ENCODE measurements at places on chromosomes 13 and 19.

- no peak for DNase-seq
Observed at GRCh38 chr19:38537071-38537936, 80.4 kb downstream of the MAP4K1 start.

GRCh38 chr19:15506074-15506571 is 2.2 kb upstream of the CYP4F22 start:
- DNase-seq = no peak

DNA sequence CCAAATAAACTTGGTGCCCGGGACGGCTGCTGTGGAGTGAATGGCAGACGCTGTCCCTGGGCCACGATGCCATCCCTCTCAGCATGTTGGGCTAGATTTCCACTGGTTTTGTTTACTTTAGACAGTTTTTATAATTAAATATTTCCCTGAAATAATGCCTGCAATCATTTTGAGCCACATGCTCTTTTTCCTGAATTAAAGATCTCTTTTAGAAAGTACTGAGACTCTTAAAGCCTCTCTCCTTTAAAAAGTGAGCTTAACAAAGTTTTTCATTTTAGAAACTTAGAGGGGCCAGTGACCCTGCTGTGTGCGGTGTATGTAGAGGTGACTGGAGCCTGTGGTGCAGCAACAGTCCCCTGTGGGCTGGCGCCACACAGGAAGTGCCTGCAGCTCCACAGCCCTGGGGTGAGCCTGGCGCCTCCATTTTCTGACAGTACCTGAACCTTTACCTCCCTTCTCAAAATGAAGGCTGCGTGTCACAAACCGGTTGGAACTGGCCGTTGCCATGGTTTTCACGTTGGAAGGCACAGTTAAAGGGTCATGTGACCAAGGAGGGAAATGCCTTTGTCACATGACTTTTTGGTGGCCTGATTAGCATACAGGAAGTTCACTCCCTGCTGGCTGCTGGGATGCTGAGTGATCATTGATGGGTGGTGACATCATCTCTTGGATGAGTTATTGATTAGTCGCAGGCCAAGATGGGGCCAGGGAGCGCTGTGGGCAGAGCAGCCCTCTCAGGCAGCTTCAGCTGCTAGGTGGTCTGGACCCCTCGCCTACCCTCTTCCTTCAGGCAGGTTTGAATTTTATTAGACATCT is 26.3 kb downstream of the TSSK6 start:
- DNase-seq = peak; percentile 82

DNA sequence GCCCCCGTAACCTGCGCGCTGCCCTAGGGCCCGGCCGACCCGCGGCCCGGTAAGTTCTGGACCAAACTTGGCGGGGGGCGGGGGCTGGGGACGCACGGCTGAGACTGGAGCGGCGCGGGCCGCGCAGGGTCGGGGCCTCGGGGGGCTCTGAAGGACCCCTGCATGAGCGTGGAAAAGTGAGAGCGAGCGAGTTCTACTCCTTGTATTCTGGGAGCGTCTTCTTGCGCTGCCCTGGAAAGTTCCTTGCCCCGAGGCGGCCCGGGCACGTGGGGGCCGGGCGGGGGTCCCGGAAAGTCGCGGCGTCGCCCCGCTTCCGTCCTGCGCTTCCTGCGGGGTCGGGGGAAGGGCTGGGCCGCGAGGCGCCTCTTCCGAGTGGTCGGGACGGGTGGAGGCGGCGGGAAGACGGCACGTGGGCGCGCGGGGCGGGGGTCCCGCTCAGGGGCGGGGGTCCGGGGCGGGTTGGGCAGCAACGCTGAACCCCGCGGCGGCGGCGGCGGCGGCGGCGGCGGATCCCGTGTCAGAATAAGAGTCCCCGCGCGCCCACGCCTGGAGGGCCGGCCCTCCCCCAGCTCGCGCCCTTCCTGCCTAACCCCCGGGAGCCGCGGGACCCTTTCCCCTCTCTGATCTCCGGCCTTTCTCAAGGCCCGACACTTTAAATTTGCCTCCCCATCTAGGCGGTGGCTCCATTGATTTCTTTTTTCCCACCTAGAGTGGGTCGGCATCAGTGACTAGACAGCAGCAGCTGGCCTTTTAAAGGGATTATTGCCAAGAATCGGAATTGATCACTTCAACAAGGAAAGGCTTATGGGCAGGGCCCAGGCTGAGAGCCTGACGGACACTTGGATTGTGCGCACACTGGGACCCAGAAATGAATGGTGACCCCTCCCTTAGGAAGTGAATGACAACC is 749 bp downstream of the GATAD2A start:
- peak; percentile 41 for DNase-seq

DNA sequence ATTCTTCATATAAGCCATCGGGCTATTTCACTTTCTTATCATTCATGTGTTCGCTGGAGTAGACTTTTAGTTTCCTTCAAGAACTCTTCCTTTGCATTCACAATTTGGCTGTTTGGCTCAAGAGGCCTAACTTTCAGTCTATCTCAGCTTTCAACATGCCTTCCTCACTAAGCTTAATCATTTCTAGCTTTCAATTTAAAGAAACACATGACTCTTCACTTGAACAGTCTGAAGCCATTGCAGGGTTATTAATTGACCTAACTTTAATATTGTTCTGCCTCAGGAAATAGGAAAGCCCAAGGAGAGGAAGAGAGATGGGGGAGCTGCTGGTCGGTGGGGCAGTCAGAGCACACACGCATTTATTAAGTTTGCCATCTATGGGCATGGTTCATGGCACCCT is 158.1 kb downstream of the SUCLA2 start:
- no peak for DNase-seq

DNA sequence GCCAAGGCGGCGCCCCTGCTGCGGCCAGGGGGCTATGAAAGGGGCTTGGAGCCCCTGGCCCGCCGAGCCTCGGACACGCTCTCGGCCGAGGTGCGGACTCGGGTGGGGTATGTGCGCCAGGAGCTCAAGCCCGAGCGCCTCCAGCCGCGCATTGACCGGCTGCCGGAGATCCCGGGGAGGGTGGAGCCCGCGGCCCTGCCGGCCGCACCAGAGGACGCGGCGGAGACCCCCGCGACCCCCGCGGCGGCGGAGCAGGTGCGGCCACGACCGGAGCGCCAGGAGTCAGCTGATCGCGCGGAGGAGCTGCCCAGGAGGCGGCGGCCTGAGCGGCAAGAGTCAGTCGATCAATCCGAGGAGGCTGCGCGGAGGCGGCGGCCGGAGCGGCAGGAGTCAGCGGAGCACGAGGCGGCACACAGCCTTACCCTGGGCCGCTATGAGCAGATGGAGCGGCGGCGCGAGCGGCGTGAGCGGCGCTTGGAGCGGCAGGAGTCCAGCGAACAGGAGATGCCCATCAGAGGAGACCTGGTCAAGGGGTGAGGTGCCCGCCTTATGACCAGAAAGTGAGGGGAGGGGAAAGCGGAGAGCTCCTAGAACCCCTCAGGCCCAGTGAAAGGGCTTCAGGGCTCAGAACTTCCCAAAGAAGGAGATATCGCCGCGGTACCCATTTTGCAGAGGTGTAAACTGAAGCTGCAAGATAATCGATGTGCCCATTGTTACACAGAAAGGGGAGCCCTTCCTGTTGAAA is 8.8 kb upstream of the SHKBP1 start:
- no peak for DNase-seq

DNA sequence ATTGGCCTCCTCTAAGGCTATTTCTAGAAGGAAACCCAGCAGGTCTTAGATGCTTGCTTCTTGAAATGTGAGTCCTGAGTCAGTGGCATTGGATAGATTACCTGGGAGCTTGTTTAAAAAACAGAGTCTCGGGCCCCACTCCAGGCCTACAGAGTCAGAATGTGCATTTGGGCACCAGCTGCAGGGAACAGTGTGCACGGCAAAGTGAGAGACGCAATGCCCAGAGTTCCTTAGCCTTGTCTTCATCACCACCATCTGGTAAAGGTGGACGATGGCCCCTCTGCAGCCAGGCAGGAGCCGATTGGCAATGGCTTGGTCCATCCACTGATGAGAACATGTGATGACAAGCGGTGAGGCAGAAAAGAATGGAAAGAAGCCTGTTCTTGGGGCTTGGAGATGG is 102.1 kb upstream of the TSC22D1 start:
- no peak for DNase-seq

DNA sequence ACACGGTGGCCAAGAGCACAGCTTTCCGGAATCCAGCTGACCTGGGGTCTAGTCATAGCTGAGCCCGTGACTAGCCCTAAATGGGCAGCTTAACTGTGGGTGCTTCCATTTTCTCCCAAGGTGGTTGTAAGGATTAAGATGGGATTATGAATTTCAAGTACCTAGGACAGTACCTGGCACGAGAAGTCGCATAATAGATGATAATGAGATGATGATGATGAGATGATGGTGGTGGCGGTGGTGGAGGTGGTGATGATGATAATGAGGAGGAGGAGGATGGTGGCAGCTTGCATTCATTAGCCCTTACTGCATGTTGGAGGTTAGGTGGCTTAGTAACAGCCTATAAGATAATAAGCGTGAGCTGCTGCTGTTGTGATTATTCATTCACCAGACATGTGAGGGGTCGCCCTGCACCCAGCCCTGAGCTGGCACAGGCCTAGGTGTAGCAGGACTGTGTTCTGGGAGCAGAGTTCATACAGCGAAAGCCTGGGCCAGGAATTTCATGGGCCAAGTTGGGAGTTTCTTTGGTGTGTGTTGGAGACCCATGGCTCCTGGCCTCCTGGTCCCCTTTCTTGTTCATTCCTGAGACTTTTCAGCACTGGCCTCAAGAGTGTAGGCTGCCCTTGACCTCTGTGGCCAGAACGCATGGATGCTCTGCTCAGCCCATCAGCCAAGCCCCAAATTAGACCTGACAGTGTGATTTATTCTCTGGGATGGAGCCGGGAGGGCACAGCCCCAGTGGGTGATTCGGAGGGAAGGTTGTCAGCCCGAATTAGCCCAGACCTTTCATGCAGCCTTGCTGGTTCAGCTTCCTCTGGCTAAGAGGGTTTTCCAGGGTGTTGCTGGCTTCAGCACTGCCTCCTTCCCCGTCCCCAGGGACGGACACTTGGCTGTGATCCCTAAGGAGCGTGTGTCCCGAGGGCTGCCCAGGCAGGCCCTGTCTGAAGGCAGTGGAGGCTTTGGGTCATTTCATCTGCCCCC is 128.8 kb downstream of the SIPA1L3 start:
- no peak for DNase-seq

GRCh38 chr13:50867637-50867945 is 24.1 kb upstream of the DLEU7 start:
- DNase-seq = no peak

DNA sequence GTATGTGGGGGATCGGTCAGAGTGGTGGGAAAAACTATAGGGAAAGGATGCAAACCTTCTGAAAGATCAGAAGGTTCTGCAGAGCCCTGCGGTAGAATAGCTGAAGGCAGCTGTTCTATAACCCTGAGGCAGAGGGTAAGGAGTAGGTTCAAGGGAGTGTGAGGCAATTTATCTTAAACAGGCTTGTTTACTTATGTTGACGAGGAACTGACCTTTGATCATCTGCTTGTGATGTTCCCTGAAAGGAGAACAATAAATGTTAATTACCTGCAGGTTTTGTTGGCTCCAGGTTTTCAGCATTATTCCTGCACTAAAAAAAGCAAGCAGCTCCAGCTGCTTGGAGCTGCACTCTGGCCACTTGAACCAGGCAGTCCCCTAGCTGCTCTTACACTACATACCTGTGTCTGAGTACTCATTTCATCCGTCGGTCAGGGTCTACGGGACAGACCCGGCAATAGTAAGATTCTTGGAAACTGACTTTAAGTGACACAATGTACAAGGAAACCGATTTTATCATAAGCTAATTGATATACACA is 202.1 kb downstream of the TBC1D4 start:
- no peak for DNase-seq

DNA sequence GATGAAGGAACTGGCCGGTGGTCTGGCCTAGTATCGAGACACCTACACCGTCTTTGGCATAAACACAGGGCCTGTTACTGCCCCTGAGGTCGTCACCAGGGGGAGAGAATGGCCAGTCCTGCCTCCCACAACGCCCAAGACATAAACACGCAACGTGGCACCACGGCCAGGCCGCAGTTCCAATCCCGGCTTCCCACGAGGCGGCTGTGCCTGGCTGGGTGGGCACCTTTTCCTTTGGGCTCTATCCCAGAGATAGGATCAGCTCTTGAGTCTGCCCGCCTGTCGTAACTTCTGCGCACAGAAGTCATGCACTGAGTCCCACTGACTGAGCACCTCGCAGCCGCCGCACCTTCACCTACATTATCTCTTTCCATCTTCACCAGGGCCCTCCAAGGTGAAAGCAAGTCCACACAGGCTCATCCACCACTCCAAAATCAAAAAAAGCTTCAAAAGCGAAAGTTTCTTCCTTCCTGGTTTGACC is 1.1 kb downstream of the MIER2 start:
- DNase-seq = peak; percentile 51

DNA sequence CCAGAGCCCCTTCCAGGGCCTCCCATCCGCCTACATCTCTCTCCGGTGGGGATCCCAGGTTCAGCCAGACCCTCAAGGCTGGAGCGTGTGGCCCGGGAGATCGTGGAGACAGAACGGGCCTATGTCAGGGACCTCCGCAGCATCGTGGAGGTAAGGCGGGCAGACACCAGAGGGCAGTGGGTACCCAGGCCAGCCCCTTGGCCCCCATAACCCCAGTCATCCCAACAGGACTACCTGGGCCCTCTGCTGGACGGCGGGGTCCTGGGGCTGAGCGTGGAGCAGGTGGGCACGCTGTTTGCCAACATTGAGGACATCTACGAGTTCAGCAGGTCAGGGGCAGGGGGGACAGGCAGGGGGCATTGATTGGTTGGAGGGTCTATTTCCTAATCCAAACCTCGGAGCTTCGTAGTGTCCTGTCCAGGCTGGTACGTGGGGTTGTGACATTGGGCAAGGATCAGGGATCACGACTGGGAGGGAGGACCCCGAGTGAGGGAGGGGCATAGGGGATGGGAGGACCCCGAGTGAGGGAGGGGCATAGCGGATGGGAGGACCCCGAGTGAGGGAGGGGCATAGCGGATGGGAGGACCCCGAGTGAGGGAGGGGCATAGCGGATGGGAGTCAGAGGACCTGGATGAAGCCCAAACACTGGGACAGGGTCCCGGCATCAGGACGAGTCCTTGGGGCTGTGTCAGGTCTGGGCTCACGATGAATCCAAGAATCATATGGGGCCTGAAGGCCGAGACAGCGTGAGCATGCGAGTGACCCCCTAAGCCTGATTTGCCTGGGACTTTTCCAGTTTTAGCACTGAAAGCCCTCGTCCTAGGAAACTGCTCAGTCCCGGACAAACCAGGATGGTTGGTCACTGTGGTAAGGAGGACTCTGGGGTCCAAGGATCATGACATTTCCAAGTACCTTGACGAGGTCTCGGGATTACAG is 2.9 kb downstream of the PLEKHG2 start:
- no peak for DNase-seq

GRCh38 chr13:43360892-43361610 is 337.7 kb downstream of the DNAJC15 start:
- DNase-seq = no peak

GRCh38 chr19:32317086-32317485 is 28.3 kb upstream of the ZNF507 start:
- DNase-seq = no peak

DNA sequence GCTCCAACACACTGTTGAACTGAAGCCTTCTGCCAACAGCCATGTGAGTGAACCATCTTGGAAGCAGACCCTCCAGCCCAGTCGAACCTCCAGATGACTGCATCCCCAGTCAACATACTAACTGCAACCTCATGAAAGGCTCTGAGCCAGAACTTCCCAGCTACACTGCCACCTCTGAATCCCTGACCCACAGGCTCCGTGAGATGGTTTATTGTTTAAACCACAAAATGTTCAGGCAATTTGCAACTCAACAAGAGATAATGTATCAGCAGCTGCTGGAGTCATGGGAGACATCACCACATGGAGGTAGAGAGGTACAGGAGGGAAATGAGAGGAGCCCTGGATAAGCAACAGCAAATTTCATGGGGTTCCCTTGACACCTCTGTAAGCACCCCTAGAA is 266.4 kb upstream of the NBEA start:
- no peak for DNase-seq

Data from epithelial cell of esophagus (primary cell).